Ovary (tissue), 10 donors: ENCODE measurements at places on chromosomes 7 and 10. TPM values are rescaled to one million over a fixed set of nuclear protein-coding genes. Genes with fewer than 3 reads are reported as not detected.

Gene RARRES2
- total RNA-seq: 343 TPM

Gene GPR15LG
- total RNA-seq: not detected

Gene BMPER
- 2.9 TPM for total RNA-seq

Gene SEMA3E
- total RNA-seq: 0.35 TPM

Gene KIAA1217
- 20.5 TPM for total RNA-seq

Gene SPDYE6
- total RNA-seq: not detected

Gene ZPBP
- 0.32 TPM for total RNA-seq

Gene PRPS1L1
- not detected for total RNA-seq

Gene AKR1D1
- not detected for total RNA-seq

Gene TSPAN12
- 3.6 TPM for total RNA-seq

Gene VSTM4
- 42.9 TPM for total RNA-seq
